ENCODE measurements at places on chromosomes 13 and 19.

GRCh38 chr19:41887711-41888382 lies 4.9 kb downstream of the ARHGEF1 start:
- peak; percentile 94 for DNase-seq

DNA sequence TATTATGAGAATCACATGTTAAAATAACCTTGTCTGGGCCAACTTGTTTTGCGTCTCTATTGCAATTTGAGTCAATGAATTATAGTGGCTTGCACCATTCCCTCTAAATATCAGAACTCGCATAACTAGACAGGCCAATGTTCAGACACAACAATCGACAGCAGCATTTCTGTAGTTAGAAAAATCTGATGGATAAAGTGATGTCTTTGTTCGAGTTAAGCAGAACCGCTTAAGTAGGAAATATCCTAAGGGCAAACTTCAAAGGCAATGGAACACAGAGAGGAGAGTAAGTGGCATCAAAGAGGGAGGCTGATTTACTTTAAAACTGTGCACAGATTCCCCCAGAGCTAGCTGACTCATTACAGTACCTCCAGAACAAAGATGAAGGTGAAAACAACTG lies 333.9 kb downstream of the NALCN start:
- DNase-seq = no peak

DNA sequence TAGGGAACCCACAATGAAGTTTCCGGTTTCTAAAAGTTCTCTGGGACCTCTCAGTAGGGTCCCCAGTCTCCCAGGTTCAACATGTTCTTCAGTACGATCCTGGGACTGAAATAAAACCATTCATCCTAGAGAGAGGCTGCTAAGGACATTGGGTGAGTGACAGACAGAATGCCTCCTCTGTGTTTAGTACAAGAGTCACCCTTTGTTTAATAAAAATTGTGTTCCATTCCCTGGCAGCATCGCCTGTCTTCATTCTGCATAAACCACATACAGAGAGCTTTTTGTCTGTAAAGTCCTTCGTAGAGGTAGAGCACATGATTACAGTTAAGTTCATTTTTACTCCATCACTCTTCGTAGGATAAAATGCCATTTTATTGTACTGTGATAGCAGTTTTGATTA lies 95.3 kb upstream of the GPR12 start:
- DNase-seq = no peak

DNA sequence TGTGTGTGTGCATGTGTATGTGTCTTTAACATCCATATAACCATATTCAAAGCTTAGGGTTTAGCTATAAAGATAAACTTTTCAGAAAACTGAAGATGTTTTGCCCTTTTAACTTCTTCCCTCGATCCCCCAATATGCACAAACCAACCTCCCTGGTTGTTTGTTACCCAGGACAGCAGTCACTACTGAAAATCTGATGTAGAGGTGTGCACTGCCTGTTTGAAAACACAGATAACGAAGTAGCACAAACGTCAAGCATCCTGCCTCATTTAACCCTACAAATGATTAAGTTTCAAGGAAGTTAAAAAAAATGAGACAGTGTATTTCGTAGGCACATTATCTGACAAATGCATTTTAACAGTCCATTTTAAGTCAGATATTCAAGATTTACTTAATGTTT lies 3.6 kb downstream of the TNFSF11 start:
- no peak for DNase-seq

DNA sequence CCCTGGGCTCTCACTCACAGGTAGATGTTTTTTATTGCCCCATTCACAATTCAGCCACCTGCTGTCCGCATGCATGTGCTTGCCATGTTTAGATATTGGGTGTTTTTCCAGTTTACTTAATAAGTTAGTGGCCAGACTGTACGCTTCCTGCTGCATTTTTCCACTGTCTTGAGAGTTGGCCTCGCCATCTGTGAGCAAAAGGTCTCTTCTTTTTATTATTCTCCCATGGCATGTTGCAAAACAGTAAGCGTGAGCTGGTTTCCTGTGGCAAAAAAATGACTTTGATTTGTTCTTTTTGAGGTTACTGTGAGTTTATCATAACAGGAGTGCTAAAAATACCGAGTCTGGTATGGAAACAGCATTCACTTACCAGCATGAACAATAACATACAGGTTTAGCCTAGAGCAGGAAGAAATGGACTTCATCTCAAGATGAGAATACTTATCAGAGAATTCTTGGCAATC lies 46.0 kb downstream of the SAE1 start:
- DNase-seq = peak; percentile 64

- no peak for DNase-seq
These were observed 9.1 kb upstream of the OLFM2 start for GRCh38 chr19:9945319-9945966.

DNA sequence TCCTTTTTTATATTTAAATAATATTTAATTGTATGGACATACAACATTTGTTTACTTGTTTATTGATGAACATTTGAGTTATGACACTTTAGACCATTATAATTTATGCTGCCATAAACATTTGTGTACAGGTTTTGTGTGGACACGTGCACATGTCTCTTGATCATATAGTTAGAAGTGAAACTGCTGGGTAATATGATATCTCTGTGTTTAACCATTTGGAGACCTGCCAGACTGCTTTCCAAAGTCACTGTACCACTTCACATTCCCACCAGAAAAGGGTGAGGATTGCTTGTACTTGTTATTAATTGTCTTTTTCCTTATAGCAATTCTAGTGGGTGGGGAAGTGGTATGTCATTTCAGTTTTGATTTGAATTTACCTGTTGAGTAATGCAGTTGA lies 145.6 kb upstream of the KLHL1 start:
- DNase-seq = no peak

DNA sequence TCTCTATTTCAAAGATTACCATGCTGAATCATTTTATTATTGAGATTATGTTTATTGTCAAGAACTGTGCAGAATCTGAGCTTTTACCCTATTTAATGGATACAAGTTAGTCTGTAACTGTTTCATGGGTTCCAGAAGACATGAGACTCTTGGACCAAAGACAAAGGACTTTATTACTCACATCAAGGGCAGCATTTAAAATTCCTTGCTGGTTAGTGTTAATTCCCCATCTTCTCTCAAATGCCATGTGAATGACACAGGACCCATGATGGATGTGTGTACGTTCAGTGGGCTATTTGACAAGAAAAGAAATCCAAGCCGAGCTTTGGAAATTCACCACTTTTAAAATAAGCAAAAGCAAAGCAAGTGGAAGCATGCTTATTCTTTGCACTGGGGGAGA lies 139.9 kb downstream of the PCDH20 start:
- DNase-seq = no peak

DNA sequence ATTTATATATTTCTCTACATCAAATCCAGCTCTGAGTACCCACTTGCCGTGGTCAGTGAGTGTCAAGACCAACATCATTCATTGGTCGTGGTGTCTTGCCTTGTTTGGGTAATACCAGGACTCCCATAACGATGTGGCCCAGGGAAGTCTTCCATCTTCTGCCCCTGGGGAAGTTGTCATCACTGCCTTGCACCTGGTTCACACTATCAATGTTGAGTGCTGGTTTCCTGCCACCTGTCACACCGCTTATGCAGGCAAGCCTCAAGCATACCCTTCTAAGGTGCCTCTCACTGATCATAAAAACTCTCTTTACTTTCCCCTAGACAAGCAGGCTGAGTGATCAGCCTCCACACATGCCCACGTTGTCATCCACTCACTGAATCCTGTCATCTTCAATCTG lies 382.4 kb downstream of the KCTD12 start:
- DNase-seq = no peak

DNA sequence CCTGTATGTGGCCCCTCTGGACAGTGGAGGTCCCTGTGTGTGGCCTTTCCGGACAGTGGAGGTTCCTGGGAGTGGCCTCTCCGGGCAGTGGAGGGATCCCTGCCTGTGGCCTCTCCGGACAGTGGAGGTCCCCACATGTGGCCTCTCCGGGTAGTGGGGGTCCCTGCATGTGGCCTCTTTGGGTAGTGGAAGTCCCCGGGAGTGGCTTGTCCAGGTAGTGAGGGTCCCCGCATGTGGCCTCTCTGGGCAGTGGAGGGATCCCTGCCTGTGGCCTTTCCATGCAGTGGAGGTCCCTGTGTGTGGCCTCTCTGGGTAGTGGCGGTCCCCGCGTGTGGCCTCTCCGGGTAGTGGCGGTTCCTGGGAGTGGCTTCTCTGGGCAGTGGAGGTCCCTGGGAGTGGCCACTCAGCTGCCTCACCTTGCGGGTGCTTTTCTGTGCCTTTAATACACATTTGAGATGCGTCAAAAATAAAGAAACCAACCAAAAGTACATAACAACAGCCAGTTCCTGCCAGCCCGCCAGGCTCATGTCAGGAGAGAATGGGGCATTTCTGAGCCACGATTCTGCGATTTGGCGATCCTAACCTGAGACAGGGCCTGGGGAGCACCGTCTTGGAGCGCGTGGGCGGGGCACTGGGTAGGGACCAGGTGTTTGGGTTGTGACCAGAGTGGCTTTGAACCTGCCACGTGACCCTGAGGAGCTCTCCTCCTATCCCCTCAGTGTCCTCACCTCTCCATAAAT lies 194.7 kb downstream of the ZNF536 start:
- no peak for DNase-seq

DNA sequence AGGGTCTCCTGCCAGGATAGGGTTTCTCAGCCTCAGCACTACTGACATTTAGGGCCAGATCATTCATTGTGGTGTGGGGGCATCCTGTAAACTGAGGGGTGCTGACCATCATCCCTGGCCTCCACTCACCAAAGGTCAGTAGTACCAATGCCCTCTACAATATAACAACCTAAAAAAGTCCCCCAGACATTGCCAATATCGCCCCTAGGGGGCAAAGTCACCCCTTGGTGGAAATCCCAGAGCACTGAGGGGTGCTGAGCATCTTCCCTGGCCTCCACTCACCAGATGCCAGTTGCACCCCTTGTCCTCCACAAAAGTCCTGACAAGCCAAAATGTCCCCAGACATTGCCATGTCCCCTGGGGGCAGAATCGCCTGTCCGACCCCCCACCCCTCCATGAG lies 21.6 kb downstream of the CPAMD8 start:
- no peak for DNase-seq

DNA sequence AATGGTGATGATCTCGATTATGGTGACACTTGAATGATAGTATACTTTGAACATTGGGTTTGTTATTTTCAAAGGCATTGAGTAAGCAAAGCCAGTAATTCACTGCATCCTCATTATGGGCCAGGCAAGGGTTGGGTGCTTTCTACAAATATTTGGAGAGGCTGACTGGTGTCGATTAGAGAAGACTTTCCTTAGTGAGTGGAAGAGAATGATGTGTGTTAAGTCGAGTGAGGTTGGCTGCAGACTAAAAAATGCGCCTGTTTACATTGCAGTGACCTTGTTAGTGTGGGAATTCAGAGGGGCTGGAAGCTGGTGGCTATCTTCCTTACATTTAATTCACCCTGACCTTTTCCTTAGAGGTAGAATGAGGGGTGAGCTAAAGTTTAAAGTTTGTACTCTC lies 22.4 kb upstream of the RNF113B start:
- no peak for DNase-seq

GRCh38 chr19:17103177-17103576 lies 27.6 kb downstream of the MYO9B start:
- peak; percentile 43 for DNase-seq

GRCh38 chr13:33860526-33860925 lies 42.6 kb downstream of the RFC3 start:
- DNase-seq = no peak

DNA sequence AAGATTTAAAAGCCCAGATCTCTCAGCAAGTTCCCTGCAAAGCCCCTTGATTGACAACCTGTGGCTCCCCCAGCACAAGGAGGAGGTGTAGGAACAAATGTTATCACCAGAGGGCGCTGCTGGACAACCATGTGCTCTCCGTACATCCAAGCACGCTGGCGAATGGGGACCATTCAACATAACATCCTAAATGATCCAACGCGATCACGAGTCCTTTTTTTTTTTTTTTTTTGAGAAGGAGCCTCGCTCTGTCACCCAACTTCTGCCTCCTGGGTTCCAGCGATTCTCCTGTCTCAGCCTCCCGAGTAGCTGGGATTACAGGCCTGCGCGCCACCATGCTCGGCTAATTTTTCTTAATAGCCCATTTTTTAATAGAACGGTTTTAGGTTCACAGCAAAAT lies 52.0 kb downstream of the NWD1 start:
- peak; percentile 81 for DNase-seq

GRCh38 chr13:48411147-48411794 lies 1.6 kb downstream of the LPAR6 start:
- no peak for DNase-seq

GRCh38 chr19:2288818-2289713 lies 7.1 kb upstream of the PEAK3 start:
- no peak for DNase-seq

GRCh38 chr13:65387743-65388347 lies 1842.3 kb downstream of the PCDH9 start:
- DNase-seq = no peak

DNA sequence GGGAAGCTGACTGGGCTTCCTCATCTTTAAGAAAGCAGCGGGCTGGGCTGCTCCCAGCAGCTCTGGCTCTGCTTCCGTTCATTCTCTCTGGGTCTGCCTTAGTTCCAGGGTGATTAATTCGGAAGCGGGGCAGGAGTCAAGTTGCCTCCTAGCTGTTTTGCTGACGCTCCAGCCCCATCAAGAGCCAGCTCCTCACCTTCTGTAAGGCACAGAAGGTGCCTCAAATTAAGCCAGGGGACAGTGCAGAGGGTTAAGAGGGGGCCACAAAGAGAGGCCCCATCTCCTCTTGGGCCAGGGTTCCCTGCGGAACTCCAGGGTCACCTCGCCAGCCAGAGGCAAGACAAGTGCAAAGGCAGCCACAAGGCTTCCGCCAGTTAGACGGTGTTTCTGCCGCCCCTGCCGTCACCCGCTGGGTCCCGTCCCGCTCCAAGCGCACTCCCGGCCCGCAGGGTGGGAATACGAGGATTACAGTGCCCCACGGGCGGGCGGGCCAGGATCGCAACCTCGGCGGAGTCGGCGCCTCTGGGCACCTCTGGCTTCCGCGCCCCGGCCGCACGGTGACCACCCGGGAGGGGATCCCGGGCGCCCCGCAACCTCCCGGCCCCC lies 508 bp downstream of the SLC15A1 start:
- no peak for DNase-seq

- DNase-seq = no peak
These were observed 13.1 kb upstream of the MZF1 start for GRCh38 chr19:58586133-58586765.

- no peak for DNase-seq
These were observed 558.2 kb downstream of the SLITRK6 start for GRCh38 chr13:85241060-85241459.

DNA sequence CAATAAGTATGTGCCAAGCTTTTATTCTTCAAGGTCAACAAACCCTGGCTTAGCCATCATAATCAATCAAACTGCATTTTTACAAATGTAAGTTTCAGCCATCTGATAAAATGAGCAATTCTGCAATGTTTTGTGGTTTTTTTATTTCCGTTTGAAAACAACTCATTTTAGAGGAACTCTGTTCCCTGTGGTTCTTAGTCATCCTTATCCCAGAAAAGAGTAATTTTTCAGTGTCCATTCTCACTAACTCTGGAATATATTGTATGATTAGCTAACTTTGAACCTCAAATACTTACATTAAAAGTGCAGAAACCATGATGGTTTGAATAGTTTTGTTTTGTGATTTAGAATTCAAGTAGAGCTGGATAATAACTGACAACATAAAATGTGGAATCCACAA lies 87.6 kb downstream of the IRS2 start:
- no peak for DNase-seq

GRCh38 chr13:70835371-70835770 lies 727.1 kb upstream of the KLHL1 start:
- DNase-seq = no peak

GRCh38 chr13:100208626-100209025 lies 119.7 kb downstream of the PCCA start:
- DNase-seq = no peak
